ENCODE measurements at places on chromosomes 7 and 10.

- DNase-seq = no peak
Measured at GRCh38 chr7:69526570-69526969, 71.7 kb upstream of the AUTS2 start.

- DNase-seq = no peak
Measured at GRCh38 chr7:106423821-106424475, 139.2 kb upstream of the NAMPT start.

GRCh38 chr7:1915956-1916600 lies 246.0 kb downstream of the ELFN1 start:
- DNase-seq = no peak

DNA sequence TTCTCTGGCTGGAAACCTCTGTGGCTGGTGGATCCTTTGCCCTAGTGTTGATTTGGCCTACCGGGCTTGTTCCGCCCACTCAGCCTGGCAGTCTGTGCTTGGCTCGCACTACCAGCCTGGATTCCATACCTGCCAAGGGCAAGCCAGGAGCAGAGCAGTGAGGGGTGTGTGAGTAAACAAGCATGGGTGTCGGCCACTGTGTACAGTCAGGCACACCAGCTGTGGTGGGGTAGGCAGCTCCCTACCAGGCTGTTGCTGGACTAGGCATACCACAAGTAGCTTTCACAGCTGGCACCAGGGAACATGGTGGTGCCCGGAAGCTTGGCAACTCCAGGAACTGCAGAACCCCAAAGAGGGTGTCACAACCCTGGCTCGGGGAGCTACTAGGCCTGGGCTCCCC lies 942.9 kb upstream of the LRRN3 start:
- no peak for DNase-seq

GRCh38 chr10:75013007-75013406 lies 98.4 kb upstream of the SAMD8 start:
- no peak for DNase-seq

DNA sequence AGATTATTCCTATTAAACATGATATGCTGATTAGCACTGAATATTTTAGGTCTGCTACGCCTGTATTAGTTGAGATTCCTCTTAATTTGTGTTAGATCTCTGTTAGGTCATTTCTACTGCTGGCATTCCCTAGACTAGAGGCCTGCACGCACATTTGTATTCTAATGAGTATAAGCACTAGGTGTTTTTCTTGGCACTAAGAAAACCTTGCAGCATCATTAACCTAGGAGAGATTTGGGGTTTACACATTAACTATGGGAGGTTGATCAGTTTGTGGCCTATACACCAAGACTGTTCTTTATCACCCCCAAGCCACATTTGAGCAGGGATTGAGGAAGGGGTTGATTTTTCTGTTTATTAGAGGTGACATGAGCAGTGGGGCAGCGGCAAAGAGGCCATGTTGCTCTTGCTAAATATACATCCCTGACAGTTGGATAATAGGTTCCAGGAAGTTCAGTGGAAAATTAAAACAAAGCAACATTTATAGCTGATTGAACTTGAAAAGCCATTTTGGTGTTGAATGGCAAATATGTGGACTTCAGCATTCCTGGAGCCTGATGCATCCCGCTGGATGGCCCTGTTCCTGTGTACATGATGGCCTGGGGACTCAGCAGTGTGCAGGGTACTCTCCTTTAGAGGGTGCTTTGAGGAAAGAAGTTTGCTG lies 65.2 kb downstream of the GBF1 start:
- no peak for DNase-seq

GRCh38 chr10:16887565-16887964 lies 70.3 kb upstream of the RSU1 start:
- no peak for DNase-seq

- DNase-seq = no peak
Measured at GRCh38 chr10:26780793-26781601, 79.8 kb downstream of the ABI1 start.

- no peak for DNase-seq
Measured at GRCh38 chr10:102850025-102850518, 4.0 kb upstream of the BORCS7 start.

- DNase-seq = no peak
Measured at GRCh38 chr7:28032738-28033380, 147.7 kb downstream of the JAZF1 start.

- no peak for DNase-seq
Measured at GRCh38 chr10:133530506-133530905, 3.3 kb downstream of the CYP2E1 start.

DNA sequence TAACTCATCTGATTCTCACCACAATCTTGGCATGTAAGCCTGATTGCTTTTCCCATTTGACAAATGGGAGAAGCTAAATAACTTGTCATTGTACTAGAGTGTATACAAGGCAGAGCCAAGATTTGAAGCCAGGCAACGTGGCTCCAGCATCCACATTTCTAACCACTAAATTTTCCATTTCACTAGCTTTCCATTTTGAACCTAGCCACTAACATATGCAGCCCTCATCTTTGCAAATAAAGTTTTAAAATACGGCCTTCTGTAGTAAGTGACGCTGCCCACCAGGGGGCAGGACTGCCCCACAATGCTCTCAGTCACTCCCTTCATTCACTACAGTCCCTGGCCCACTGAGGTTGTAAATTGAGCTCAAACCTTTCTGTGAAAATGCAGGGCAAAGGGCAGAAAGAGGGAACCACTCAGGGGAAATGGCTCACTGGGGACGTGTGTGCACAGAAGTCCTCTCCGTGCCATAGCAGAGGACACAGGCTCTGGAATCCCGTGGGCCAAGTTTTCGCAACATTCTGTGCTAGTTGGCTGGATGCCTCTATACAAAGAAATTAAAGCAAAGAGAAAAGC lies 315.7 kb downstream of the TNS3 start:
- DNase-seq = no peak

DNA sequence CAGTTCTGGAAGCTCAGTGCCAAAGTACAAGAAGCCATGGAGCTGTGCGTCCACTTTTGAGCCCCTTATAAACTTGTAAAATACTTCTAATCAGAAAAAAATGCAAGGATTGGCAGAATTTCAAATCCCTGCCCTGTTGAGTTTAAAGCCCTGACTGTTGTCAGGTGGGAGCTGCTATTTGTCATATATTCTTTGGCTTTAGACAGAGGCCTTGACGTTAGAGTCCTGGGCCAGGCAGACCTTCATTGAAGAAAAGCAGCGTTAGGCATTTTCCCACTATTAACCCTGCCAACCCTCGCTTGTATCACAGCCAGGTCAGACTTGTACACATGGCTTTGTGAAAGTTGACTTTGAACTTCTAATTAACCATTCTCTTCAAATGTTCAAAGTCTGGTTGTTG lies 155.4 kb downstream of the TWIST1 start:
- no peak for DNase-seq

Data from omental fat pad (tissue), 4 donors.